NCI-H1930 (cell line): ENCODE measurements at places on chromosomes 1 and 21.

DNA sequence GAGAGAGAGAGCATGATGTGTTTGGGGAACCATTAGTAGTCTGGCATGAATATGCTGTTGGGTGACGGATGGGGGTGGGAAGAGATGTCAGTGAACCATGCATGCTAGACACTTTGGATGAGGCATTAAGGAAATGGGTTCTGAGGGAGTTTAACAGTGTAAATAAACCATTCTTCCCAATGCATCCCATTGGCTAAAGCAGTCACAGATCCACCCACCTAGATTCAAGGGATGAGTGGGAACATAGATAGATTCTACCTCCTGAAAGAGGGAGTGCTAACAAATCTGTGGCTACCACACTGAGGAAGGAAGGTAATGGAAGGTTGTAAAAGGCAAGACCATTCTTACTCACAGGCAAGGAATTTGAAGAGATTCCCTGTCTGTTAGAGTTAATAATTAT is 129.8 kb upstream of the CACNA1E start:
- no peak for DNase-seq

GRCh38 chr1:38738207-38738606 is 121.4 kb downstream of the RRAGC start:
- no peak for DNase-seq

DNA sequence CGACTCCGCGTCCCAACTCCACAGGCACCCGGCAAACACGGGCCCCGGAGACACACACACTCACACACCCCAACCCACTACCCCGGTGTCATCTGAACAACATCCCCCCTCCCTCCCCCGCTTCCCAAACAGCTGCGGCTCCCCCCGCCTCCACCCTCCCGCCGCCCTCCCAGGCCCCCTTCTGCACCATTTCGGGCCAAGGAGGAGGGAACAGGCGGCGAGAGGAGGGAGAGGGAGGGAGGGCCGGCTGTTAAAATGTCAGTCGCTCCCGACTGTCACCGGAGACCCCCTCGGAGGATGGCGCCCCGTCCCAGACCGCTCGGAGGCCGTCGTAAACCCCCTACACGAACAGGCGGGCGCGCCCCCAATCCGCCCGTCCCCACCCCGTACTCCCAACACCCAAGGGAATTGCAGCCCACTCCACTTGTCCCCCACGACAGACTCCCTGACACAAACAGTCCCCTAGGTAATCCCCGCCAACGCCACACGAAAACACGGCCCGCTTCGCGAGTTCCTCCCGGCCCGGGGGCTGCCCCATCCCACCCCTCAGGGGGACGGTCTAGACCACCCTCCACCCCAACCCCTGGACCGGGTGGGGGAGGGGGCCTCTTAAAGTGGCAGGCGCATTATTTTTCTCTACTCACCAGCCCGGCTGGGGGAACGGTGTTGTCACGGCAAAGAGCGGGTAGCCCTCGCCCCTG is 583 bp downstream of the MEF2D start:
- no peak for DNase-seq

DNA sequence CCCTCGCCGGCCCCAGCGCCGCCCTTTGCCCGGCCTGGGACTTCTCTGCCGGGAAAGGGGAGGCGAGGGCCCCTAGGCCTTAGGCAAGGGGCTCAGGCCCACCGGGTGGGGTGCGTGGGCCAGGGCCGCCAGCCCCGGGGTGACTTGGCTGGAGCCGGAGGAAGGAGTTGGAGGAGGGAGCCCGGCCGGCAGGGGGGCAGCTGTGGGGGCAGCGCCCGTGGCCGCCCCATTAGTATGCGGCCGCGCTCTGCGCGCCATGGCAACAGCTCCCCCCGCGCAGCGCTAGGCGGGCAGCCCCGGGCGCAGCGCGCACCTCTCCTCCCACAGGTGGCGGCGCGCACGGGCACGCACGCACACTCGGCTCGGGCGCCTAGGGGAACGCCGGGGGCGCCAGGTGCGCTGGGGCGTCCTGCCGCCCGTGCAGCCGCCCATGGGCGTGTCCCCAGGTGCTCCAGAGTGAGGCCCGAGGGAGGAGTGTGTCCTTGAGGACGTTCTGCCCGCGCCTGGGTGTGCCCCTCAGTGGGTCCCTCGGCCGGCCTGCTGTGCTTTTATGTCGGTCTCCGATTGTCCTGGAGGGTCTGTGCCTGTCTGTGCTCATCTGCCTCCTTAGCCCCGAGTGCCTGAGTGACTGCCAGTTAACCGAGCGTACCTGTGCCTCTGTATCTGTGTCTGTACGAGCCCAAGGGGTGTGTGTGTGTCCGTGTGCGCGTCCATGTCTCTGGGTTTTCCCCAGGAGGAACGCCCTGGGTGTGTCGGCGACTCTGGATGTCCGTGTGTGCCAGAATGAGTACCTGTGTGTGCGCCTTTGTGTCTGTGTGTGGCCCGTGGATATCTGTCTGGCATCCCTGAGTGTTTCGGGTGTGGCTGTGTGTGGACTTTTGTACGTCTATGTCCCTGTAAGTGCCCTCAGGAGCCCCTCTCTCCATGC is 38.2 kb upstream of the WASF2 start:
- DNase-seq, result peak; percentile 84

- no peak for DNase-seq
Measured at GRCh38 chr1:178238722-178239510, 145.0 kb downstream of the RASAL2 start.

DNA sequence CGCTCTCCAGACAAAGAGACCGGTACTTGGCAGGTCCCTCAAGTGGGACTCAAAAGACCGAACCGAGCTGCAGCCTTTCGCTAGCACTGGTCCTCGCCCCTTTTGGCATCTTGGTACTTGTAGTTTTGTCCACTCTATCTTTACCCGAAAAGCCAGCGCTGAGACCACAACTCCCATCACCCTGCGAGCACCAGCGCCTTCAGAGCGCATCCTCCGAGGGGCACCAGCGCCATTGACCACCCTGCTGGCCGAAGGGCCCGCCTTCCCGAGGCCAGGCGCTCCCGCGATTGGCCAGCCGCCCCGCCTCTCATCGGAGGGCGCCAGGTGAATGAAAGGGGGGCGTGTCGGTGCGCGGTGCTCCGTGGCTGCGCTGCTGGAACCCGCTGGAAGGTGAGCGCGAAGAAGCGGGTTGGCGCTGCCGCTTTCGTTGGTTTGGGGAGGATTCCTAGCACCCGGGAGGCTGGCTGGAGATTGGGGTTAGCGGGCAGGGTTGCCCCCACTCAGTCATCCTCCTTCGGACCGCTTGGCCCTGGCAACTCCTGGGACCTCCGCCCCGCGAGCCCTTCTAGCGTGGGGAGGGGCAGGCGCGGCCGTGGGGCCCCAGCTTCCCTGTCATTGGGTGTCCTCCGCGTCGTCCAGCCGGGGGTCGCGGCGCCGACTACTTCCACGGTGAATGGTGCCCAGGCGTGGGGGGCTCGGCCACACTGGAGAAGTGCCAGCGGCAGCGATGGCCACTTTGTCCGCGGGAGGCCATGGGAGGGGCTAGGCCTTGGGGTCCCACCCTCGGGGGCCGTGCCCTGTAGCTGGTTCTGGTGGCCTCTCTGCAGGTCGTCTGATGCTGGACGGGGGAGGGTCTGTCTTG is at the start of gene ZBTB8B:
ZBTB8B (plus strand) TSS at position 357 of the 862 bp plus-strand sequence. CDS start 5,553 bp downstream, outside the sequence.
- DNase-seq, result peak; percentile 96

DNA sequence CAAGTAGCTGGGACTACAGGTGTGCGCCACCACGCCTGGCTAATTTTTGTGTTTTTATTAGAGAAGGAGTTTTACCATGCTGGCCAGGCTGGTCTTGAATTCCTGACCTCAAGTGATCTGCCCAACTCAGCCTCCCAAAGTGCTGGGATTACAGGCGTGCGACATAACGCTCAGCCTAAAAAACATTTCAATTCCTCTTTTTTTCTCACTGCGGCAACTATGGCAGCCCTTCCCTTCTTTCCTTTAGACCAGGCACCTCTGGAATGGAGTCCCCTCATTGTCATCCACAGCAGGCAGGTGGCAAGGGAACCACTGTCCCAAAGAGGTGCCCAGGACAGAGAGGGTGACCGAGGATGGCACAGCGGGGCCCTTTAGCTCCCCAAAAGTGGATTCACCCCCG is 14.1 kb downstream of the CEP104 start:
- no peak for DNase-seq

DNA sequence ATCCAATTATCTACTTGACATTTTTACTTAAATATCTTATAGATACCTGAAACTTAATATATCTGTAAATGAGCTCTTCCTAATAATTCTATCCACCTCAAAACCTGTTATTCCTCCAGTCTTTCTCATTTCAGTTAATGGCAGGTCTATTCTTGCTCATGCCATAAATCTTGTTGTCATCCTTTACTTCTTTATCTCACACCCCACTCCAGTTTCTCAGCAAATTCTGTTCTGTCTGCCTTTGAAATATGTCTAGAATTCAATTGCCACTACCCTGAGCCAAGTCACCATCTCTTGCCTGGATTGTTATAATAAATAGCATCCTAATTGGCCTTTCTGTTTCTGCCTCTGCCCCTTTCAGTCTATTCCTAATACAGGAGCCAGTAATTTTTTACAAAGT is 105.8 kb downstream of the MAN1A2 start:
- no peak for DNase-seq

DNA sequence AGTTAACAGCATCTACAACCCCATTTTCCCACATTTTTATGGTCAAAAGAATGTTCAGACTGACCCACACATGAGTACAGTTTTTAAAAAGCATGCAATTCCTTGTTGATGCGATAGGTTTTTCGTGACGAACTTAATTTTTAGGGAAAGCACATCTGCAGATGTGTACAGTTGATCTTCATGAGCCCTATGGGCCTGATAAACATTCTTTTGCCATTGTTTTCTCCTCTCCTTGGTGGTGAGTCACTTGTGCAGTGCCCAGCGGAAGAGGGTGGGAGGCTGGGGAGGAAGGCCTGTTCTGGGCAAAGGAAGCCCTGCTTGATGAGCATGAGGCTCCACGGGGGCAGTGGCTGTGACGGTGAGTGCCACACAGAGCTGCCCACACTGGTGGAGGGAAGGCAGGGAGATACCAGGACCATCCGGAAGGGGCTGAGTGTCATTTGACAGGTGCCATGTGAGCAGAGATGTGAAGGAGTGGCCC is 5.3 kb downstream of the ARF1 start:
- DNase-seq, result no peak
